Amniotic stem cell (primary cell): ENCODE measurements at places on chromosomes 1 and 21.

- no peak for DNase-seq
These were observed 103.8 kb downstream of the ADSS2 start for GRCh38 chr1:244347942-244348341.

GRCh38 chr1:39331647-39332046 lies 127.2 kb downstream of the MACF1 start:
- DNase-seq = no peak

GRCh38 chr1:32991386-32991785 lies 26.8 kb upstream of the RNF19B start:
- DNase-seq = no peak

DNA sequence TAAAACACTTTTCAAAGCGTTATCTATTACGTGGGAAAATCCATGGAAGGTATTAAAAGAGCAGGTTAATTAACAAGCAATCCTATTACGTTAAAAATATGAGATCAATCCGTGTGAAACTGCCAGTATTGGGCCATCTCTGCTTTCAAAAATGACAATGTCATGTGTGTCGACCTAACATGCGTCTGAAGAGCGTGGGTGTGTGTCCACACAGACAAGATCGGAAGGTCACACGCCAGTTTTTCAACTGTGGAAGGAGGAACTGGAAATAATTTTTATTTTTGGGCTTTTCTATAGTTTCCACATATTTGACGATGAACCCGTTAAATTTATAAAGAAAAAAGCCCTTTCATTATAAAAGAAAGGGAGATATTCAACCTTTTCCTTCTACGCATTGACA lies 17.6 kb upstream of the ALDH4A1 start:
- DNase-seq = no peak

GRCh38 chr1:112599477-112599876 lies 19.5 kb downstream of the ST7L start:
- DNase-seq = no peak

DNA sequence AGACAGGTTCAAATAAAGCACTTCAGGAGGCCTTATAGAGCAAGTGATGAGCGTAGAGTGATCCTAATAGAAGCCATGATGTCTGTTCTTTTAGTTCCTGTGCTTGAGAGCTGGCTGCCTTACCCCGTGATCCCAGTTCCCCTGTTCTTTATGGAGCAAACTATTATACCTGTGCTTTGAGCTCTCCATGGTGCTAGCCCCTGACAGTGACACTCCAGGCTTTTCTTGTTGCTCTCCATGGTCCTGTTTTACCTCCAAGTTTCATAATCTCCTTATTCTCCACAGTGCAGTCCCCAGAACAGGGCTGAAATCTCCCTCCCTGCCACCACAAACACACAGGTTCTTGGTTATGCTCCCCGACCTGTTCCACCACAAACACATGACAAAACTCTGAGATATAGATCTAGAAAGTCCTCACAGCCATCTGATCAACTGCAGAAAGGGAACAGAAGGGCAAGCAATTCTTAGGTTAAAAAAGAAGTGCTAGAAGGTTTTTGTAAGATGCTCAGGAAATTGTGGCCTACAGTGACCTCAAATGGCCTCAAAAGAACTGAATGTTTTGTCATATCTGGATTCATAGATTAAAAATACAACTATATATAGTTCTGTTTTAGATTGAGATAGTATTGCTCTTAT lies 6.0 kb downstream of the CADM3 start:
- no peak for DNase-seq

GRCh38 chr1:49251019-49251784 lies 474.5 kb upstream of the BEND5 start:
- no peak for DNase-seq

GRCh38 chr1:52659356-52659755 lies 26.4 kb downstream of the SHISAL2A start:
- DNase-seq = no peak

DNA sequence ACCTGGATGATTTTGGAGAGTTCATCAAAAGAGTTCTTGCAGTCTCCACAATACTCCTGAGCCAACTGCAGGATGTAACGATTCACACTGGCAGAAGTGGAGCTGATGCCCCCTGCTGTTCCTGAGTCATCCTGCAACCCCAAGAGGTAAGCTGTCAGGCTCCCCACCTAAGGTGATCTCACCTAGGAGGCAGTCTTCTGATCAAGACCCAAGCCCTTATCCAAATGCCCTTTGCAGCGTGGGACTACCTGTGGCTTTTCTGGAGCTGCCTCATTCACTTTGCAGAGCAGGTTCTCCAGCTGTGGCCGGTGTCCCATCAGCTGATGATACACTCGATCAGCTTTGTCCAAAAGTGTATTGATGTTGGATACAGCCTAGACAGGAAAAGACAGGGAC lies 96.4 kb downstream of the UBR4 start:
- DNase-seq = no peak

DNA sequence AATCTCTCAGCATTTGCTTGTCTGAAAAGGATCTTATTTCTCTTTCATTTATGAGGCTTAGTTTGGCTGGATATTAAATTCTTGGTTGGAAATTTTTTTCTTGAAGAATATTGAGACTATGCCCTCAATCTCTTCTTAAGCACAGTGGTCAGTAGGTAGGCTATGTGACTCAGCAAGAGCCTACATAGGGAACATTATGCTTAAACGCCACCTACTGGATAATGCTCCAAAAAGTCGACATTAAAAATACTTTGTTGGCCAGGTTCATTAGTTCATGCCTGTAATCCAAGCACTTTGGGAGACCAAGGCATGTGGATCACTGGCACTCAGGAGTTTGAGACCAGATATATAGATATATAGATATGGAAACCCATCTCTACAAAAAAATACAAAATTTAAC lies 678.0 kb upstream of the USP24 start:
- DNase-seq = no peak

DNA sequence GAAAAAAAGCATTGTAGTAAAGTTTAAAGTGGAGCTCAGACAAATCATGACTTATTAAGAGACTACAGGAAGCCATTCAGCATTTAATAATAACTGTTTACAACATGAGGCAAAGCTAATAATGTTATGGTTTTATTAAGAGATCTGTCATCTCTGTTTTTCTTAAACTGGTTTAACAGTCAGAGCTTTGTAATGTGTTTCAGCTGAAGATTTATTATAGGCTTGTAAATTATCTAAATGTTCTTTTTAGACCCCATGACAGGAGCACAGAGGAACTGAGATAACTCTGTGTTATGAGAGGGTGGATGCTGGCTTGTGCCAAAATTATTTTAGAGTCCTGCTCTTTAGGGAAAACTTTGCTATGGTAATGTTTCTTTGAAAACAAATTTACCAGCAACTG lies 38.0 kb upstream of the RWDD3 start:
- no peak for DNase-seq

DNA sequence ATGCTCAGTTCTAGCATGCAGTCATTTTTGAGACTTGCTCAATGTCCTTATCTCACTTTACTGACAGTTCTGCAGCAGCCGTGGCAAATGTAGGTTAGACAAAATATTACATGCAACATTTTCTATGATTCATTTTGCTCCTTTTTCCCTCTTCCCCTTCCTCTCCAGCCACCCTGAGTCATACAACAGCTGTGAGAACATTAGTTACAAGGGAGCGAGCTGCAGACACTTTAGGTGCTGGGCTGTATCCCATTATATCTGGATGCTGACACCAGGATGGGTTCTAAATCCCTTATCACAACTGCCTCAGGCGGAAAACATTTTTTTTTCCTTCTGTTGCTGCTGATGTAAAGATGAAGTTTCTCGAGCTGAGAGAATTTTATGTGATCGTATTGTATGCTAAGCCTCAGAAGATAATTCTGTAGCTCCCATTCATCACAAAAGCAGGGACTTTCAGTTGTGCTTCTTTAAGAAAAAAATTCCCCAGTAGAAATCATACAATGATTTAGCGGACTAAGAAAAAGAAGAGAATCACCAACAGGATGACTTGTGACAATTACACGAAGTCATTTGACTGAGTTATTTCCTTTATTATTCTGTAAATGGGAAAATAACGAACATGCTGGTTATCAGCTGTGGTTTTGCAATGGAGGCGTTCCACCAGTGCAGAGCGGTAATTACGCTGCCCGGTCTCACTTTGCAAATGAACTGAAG lies 345.0 kb downstream of the DISC1 start:
- no peak for DNase-seq

DNA sequence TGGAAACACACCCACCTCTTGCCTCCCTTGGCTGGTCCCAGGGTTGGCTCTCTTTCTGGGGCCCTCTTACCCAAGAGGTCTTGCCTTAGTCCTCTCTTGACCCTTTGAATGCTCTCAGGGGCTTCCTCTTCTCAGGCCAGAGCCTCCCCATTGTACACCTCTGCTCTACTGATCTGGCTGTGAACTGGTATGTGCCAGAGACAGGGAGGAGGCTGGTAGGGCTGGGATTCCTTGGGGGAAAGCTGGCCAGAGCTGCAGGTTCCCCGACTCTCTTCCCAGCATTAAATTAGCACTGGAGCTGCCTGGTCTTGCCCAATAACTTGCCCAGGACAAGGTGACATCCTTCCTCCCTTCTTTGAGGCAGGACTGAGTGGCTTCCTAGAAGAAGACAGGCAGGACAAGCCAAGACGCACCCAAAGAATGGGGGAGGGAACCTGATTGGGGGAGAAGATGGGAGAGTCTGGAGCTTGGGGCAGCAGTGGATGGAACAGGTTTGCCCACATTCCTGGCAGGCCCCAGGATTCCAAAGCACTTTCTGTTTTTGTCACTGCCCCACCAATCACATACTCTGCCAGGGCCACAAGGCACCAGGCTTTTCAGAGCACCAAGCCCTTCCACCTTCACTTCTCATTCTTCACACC lies 37.2 kb upstream of the CITED4 start:
- DNase-seq = no peak

- DNase-seq = peak; percentile 9
These were observed 83.1 kb downstream of the HHIPL2 start for GRCh38 chr1:222464841-222465210.

GRCh38 chr1:160522622-160523345 lies at the start of gene SLAMF6:
Gene SLAMF6 (minus strand): TSS chr1:160523255. CDS start chr1:160523192, 63 bp downstream.
- DNase-seq = no peak

- DNase-seq = peak; percentile 50
These were observed 42.7 kb upstream of the RGS2 start for GRCh38 chr1:192766009-192766625.

GRCh38 chr1:113340038-113340437 lies 50.3 kb upstream of the MAGI3 start:
- no peak for DNase-seq

DNA sequence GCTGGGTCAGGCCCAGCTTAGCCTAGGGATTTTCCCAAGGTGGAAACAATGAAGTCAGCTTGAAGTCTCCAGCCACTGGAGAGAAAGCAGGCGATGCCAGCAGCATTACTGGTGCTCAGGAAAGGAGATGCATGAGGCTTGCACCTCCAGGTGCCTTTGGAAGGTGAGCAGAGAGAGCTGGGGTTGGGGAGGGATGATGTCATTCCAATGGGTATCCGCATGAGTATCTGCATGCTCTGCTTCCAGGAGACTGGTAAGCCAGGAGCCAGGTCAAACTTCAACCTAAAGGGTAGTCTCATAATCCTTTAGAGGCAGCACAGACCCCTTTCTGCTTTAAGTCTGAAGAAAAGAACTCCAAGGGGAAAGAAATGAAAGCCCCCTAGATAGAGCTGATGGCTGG lies 68.8 kb downstream of the KDM1A start:
- no peak for DNase-seq

DNA sequence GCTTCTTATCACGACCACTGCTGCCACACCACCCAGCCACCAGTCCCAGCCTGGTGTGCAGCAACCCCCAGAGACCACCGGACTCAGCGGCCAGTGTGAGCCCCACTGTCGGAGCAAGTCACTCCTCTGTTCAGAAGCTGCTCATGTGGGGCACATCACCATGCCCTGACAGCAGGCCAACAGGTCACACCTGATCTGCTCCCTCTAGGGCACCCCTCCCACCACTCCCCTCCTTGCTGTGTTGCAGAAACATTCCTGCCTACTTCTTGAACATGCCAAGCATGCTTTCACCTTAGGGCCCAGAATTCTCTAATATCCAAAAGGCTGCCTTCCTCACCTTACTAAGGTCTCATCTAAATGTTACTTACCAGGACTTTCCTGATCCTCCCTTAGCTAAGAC lies 146.5 kb downstream of the SLC45A1 start:
- no peak for DNase-seq

DNA sequence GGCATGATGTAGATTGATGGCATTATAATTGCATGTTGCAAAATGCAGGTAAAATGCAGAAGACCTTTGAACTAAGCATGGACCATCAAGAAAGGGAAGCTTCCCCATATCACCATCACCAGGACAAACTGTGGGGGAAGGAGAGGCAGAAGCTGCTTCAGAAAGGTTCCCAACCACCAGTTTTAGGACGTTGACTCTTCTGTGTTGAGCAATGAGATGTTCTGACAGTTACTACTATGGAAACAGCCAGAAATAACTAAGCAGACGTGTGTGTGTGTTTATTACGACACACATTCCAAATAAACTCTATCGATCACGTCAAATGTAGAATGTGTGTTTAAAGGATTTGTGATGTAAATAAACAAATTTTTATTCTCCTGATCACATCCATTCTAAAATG lies 110.2 kb upstream of the PLD5 start:
- no peak for DNase-seq

DNA sequence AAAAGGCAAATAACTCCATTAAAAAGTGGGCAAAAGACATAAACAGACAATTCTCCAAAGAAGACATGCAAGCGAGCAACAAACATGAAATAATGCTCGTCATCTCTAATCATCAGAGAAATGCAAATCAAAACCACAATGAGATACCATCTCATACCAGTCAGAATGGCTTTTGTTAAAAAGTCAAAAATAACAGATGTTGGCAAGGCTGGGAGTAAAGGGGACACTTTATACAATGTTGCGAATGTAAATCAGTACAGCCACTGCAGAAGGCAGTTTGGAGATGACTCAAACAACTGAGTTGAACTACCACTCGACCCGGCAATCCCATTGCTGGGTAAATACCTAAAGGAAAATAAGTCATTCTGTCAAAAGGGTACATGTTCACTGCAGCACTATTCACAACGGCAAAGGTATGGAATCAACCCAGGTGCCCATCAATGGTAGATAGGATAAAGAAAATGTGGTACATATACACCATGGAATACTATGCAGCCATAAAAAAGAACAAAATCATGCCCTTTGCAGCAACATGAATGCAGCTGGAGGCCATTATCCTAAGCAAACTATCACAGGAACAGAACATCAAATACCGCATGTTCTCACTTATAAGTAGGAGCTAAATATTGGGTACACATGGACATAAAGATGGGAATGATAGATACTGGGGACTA lies 25.9 kb downstream of the TSPAN2 start:
- no peak for DNase-seq

DNA sequence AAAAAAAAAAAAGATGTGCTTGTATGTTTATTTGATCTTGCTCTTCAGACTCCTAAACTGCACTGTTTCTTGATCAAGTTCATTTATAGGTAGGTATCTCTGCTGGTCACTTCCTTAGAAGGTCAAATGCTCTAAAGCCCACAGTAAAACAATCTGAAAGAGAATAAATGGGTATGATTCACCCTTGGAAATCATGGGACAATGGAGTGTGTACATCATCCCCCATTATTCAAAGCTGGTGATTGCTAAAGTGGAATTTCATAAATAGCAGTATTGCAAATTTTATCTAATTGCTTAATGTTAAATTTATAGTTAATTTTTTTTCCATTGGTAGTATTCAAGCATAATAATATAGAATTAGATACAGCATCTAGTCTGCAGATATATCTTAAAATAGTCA lies 53.4 kb downstream of the MIER1 start:
- DNase-seq = no peak

GRCh38 chr1:161096530-161096929 lies 1.6 kb upstream of the KLHDC9 start:
- no peak for DNase-seq
